ENCODE measurements at places on chromosomes 6 and 20.
A peak's percentile ranks its signal among the peaks of the same experiment; 100 is the strongest.

DNA sequence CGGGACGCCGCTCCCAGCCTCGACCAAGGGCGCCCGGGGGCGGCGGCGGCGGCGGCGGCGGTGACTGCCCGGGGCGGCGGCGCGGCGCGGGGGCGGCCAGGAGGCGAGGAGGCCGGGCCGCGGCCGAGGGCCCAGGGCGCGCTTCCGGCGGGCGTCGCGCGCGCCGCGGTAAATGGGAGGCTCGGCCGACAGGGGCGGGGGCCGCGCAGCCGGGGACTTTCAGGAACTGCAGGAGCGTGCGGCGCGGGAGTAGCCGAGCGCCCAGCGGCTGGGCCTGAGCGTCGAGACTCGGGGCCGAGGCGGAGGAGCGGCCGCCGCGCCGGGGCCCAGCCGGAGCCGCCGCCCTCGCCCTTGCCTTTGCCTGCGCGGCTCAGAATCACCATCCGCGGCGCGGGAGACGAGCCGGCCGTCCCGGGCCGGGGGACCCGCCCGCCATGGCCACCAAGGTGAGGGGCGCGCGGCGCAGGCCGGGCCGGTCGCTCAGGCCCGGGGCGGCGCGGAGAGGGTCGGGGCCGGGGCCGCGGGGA, at the start of gene SNX9:
Gene SNX9, plus strand, starts transcription at position 246 of the 527 bp plus-strand sequence. Its CDS starts 189 bp downstream, at position 435.
- peak; percentile 60 for DNase-seq

DNA sequence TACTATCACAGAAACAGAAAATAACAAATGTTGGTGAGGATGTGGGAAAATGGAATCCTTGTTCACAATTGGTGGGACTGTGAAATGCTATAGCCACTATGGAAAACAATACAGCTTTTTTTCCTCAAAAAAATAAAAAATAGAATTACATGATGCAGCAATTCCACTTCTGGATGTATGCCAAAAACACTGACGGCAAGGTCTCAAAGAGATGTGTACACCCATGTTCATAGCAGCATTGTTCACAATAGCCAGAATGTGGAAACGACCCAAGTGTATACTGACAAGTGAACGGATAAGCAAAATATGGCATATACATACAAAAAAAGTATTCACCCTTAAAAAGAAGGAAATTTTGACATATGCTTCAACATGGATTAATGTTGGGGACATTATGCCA, 213.4 kb downstream of the KHDC1L start:
- DNase-seq, result no peak

- peak; percentile 36 for DNase-seq
Measured at GRCh38 chr6:116876635-116877611, at the start of gene RFX6. Gene RFX6 (plus strand): TSS chr6:116877242. CDS start chr6:116877276, 34 bp downstream.

DNA sequence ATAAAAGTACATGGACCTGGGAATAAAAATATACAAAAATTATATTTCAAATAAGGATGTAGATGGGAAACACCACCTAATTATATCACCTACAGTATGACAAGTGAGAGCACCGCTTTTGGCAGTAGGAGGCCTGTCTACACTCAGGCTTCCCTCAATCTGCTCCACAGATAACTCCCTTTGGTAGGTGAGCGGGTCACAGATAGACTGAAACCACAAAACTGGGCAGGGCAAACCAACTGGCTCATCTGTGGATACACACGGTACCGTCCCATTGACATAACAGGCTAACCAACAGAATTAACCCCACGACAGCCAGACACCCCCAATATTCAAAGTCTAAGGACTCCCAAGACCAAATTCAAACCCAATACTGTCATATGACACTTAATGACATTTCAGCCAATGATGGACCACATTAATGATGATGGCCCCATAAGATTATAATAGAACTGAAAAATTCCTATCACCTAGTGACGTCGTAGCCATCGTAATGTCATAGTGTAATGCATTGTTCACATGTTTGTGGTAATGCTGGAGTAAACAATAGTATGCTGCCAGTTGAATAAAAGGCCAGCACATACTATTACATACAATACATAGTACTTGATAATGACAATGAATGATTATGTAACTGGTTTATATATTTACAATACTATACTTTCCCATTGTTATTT, 109.7 kb downstream of the MBOAT1 start:
- DNase-seq, result no peak

- no peak for DNase-seq
Measured at GRCh38 chr6:16273256-16273655, 34.9 kb downstream of the GMPR start.

GRCh38 chr6:109872968-109873545, 105.1 kb upstream of the GPR6 start:
- no peak for DNase-seq

DNA sequence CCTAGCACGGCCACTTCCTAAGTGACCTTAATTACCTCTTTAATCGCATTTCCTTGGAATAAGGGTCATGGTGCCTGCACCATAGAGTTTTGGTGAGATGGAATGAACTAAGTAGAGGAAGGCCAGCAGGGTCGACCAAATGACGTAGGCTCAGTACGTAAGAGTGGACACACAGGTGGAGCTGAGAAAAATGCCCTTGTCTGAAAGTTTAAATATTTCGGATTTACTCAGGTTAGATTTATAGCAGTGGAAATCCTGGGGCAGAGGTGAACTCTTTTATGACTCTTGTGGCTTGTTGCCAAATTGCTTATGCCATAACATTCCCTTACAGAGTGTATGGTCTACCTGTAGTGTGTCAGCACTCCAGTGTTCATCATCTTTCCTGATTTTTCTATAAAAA, 23.6 kb upstream of the BTBD3 start:
- no peak for DNase-seq

- DNase-seq, result peak; percentile 1
Measured at GRCh38 chr6:111030008-111031007, 48.5 kb downstream of the RPF2 start.

DNA sequence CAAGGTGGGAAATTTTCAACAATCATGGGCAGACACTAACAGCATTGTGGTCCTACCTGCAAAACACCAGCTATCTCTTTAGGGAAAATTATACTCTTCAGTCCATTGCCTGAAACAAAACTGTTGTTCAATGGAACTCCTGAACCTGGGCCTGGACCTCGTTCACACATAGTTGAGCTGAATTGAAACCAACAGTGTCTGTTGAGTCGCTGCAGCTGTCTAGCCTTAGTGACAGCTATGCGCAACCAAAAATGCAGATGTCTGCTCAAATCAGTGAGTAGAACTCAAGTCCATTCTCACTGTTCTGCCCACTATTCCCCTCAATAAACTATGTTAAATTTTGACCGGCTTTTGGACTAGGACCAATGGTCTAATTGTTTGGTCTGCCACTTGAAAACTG, 286.2 kb downstream of the TFAP2A start:
- DNase-seq, result no peak

DNA sequence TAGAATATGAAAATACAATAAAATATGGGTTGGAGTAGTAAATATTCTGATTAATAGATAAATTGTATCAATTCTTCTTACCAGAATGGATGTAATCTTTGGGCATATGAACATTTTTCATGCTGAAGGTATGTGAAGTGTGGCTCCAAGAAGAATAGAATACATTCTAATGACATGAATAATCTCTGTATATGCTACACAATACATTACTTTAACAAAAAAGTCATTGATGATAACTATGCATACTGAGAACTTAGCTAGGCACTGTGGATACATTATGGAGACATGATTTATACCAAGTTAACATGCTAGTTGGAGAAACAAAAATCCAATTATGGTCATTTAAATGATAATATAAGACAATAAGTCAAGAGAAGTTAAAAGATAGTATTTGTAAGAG, 62.7 kb upstream of the HDAC2 start:
- DNase-seq, result no peak

DNA sequence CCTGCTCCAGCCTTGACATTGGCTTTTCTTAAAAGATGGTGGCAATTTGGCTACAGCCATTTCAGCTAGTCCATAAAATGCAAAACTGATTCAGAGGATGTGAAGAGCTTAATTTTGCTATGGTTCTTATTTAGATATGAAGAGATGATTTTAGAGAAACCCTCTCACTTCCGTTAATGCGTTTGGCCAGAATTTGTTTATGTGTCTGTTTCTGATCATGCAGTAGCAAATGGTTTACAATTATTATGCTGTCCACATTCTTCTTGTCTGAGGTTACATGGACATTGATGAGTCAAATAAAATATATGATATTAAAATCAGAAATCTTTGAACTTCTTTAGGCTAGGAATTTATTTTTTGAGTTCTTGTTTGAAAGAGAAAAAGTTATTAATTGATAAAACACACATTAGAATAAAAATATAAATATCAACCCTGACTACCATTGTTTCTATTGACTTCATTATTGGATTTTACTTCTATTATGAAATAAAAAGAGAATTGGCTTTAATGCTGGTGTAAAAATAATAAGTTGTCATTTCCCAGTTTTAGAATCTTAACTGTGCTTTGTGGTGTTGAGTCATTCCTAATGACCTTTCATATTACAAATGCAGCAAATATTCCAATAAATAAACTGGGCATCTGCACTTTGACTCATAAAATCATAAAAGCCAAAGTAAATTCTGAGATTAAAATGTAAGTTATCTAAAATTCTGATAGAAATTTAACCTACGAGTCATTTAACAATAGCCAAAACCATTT, 1286.0 kb upstream of the GJE1 start:
- no peak for DNase-seq

DNA sequence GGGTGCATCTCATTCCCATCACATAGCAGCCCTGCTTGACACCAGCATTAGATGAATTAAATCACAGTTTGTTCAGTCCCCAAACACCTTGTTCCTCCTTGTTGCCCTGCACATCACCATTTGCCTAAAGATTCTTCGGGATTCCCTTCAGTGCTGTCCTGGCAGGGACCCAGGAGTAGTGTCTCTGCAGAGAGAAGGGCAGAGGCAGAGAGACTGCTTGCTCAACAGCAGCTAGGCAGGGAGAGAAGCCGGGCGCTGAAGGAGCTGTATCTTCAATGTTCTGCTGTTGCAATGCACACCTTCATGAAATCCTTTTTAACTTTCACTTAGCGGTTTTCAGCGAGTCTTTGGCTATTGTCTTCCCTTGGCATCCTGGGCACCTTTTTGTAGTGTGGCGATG, 362.9 kb downstream of the FARS2 start:
- no peak for DNase-seq

- DNase-seq, result no peak
Measured at GRCh38 chr6:93792746-93793145, 373.4 kb upstream of the EPHA7 start.

GRCh38 chr6:32700391-32701040, 34.1 kb upstream of the HLA-DQB1 start:
- peak; percentile 69 for DNase-seq

- DNase-seq, result peak; percentile 18
Measured at GRCh38 chr20:42609618-42610017, 580.1 kb downstream of the PTPRT start.

DNA sequence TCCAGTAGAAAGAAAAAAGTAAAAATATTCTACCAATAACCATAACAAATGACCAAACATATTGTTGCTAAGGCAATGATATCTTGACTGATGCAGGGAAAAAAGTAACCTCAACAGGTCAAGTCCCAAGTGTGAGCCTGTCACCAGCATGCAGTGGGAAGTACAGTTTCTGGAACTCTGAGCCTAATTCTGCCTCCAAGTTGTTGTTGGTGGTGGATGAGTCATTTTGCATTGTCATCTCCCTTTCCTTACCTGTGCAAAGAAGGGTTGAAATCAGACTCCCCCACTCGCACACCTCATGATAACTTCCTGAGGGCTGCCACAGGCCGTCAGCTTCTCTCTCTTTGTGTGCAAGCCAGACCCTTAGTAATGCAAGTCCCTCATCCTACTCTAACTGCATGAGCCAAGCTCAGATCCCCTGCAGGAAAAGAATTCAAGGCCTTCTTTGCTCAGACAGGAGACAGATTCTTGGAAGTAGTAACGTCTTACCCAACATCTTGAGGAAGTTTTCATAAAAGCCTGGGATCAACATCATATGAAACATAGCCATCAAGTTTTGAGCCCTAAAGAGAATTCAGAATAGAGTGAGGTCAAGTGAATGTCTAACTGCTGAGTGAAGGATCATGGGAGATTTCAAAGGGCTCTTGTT, 207.6 kb upstream of the FOXA2 start:
- DNase-seq, result no peak

GRCh38 chr6:124573953-124574352, 388.3 kb upstream of the RNF217 start:
- DNase-seq, result no peak

DNA sequence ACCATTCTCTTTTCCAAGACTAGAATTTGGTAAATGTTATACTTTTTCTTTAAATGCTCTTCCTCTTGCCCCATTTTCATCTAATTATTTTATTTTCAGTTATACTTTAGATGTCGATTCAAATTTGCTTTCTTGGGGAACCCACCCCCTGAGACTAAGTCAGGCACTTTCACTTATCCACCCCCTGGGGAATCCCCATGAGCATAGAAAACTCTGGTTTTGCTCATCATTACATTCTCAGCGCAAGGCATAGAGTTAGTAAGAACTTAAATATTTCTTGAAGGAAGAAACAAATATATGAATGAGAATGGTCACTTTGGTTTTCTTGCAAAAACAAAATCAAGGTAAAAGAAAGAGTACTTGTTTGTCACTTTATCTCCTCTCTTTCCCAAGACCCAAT, 25.1 kb upstream of the HSF2 start:
- DNase-seq, result no peak
